ENCODE measurements at places on chromosomes 7 and 10.

DNA sequence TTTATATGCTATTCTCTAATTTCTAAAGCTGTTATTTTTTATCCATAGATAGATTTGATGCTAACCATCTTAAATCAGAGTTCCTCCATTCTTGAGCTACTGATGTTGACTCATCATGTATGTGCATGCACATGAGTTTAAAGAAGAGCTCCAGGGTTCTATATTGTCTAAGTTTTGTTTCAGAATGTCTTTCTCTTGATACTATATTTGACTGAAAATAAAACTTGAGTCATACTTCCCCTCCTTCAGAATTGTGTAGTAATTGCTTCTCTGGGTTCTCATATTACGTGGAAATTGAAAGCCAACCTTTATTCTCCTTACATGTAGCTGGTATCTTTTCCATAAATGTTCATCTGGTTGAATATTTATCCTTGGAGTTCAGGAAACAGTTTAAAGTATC lies 89.4 kb downstream of the LRRTM3 start:
- DNase-seq: no peak

DNA sequence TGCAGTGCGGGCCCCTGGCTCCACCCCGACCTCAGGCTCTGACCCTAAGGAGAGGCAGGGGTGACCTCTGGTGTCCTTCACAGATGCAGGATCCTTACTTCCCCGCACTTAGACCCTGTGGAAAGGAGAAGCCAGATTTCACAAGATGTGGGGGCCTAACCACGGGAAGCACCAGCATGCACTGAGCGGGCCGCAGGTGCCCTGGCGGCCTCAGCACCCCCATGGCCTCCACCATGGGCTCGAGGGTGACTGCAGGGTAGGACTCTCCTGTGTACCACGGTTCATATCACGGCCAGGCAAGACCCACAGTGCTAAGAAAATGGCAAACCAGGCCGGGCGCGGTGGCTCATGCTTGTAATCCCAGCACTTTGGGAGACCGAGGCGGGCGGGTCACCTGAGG lies 410.0 kb upstream of the FOXK1 start:
- DNase-seq: no peak

- no peak for DNase-seq
Observed at GRCh38 chr7:12941512-12941911, 254.1 kb downstream of the ARL4A start.

GRCh38 chr10:88196291-88196690 lies 332.9 kb downstream of the PTEN start:
- no peak for DNase-seq

- DNase-seq: no peak
Observed at GRCh38 chr10:54961040-54961439, 160.0 kb upstream of the PCDH15 start.

GRCh38 chr10:110724937-110725336 lies 80.8 kb downstream of the RBM20 start:
- no peak for DNase-seq

DNA sequence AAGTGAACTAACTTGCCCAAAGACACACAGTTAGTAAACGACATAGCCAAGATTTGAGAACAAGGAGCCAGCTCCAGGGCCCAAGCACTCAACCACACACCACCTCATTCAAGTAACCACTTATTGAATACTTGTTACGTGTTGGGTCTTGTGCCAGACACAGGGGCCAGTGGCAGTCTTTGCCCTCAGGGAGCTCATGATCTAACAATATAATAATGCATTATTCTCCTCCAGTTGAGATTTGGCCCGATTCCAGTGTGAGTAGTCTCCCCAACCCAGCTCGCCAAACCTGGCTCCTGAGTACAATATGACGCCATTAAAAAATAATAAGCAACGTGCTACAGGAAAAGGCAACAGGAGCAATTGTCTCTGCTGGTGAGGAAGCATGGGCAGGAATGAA lies 14.4 kb upstream of the STK17A start:
- DNase-seq: no peak

- no peak for DNase-seq
Observed at GRCh38 chr10:72685264-72685921, 6.5 kb upstream of the MCU start.

GRCh38 chr10:127347202-127347959 lies 151.0 kb upstream of the INSYN2A start:
- DNase-seq: no peak

DNA sequence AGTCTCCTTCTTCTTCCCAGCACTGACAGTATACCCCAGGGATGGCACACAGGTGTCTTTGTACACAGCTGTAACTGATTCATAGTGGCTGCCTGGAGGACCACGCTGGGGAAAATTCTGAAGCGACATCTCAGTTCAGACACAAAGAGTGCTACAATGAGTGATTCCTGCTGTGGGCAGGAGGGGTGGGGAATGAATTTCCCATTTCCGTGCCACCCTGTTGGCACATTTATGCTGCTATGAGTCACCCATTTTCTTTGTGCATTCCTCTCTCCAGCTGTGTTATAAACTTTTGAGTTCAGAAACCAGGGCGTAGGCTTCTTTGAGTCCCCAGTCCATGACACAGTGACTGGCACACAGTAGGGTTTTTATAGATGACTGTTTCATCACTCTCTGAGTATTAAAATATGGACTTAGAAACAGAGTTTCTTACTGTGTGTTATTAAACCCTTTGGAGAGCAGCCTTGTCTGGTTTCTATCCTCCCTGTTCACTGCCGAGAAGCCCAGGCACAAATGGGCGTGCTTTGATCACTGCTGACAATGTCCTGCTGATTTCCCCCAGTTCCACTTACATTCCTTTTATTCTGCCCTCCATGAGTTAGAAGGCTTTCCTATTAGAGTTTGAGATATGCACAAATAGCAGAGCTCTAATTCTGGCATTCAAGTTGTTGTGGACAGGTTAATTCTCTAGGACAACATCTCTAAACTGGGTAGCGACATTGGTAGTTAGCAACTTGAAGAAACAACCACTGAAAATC lies 24.0 kb upstream of the NPS start:
- no peak for DNase-seq

DNA sequence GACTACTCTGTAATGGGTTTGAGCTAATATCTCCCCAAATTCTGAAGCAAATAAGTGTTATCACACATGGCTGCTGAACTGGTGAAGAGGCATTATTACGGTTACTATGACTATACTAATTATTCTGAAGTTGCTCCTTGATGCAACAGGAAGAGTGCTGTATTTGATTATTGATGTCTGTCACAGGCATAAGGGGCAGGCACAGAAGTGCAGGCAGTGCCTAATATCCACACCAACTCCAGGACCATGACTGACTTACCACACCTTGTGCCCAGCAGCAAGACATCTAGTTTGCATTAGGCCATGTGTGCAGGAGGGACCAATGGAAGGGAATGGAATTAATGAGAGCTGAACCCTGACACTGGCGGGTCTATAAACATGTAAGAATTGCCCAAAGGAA lies 62.7 kb downstream of the AMPH start:
- no peak for DNase-seq

DNA sequence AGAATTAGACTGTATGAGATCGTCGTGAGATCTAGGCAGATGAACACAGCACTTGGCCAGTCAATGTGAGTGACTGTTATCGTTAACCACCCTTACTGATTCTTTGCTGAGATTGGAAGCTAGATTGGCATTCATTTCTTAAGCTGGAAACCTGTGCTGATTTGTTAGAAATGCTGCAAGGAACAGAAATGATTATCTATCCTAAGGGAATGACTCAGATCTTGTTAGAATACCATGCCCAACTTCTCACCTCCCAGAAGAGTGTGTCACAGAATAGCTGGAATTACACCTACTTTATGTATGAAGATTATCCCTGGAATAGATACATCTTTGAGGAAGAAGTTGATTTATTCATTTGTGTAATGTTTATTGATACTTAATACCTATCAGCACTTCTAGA lies 275.2 kb downstream of the AUTS2 start:
- no peak for DNase-seq

- no peak for DNase-seq
Observed at GRCh38 chr10:76969366-76969948, 668.2 kb downstream of the KCNMA1 start.

GRCh38 chr7:27835376-27835775 lies 95.4 kb downstream of the TAX1BP1 start:
- no peak for DNase-seq
